ENCODE measurements at places on chromosomes 6 and 20. TPM values are rescaled to one million over a fixed set of nuclear protein-coding genes. Genes with fewer than 3 reads are reported as not detected.

- no peak for DNase-seq
Observed at GRCh38 chr20:45061244-45061643, 39.7 kb downstream of the KCNS1 start.

DOK5 gene
- 13.0 TPM for total RNA-seq

- peak; percentile 48 for DNase-seq
Observed at GRCh38 chr6:40343877-40344565, 243.1 kb downstream of the LRFN2 start.

DNA sequence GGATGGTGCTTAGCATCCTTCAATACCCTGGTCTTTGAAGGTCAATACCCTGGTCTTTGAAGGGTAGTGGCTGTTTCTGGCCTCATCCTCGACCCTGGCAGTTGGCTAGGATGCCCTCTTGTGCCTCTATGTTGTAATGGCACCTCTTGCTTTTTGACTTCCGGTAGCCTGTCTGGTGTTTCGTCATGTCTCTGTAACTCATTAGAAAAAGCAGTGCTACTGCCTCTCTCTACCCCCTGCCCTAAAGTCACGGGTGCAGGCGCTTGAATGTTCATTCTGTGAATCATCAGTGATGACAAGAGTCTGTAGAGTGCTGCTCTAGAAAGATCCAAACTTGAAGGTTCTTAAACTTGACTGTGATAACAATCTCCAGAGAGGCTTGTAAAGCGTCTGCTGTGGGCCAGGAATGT, 28.3 kb downstream of the RSPO4 start:
- no peak for DNase-seq

GRCh38 chr6:2990248-2990931, 9.3 kb upstream of the NQO2 start:
- DNase-seq = no peak

- DNase-seq = no peak
Observed at GRCh38 chr6:155994086-155994485, 538.4 kb upstream of the NOX3 start.

Measured in H1 (cell line).